Effector memory CD8-positive, alpha-beta T cell (primary cell): ENCODE measurements at places on chromosomes 16 and 17.

DNA sequence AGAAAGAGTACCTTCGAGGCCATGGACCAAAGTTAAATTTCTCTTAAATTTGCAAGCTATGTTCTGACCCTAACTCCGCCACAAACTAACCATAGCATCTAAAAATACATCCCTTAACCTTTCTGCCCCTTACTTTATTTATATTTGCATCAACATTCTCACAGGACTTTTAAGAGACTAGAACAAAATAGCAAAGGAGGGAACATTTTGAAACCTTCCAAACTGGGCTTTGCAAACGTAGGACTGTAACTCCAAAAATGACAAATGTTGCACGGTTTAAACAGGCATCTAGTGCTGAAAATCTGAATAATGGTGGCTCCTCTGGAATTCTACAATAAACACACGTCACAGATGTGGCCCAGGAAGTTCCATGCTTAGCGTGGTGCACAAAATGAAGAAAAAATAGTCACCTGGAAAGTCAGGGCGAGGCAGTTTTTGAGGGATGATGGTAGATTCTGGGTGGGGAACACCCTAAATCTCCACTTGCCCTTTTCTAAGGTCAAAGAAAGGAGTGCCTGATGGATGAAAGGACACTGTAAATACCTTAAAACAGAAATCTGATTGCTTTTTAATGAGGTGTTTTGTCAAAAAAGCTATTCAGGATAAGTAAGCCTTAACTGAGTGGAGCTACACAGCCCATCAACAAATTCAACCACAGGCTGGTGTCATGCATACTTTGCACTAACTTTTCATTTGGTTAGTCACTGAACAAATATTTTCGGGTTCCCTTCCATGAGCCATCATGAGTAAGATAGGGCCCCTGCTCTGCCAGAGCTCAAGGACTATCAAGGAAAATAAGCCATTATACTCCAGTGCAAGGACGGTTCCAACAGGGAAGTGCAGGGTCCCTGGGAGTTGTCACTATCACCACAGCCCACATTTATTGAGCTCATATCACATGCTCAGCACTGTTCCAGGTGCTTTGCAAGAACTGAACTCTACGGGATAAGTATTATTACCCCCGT, 21.2 kb downstream of the ARHGAP17 start:
- no peak for DNase-seq

DNA sequence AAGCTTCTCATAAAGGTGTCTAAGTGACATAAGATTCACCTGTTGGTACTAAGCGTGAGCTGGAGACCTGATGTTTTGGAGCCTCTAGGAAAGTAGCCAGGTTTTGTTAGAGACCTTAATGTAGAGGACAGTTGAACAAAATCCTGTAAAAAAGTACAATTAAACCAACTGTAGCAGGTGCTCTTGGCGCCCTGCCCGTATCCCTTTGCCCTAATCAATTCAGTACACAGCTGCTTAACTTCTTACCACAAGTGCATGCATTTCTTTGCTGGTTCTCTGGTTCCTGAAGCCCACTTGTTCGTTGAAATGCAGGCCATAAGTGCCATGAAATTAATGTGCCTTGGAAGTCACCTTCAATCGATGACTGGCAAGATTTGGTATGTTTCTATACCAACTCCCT, 24.4 kb downstream of the GLP2R start:
- DNase-seq, result no peak

GRCh38 chr17:30840771-30841170, 9.0 kb downstream of the ATAD5 start:
- DNase-seq, result no peak

- DNase-seq, result peak; percentile 100
These were observed 4.2 kb upstream of the PER1 start for GRCh38 chr17:8156246-8156992.

DNA sequence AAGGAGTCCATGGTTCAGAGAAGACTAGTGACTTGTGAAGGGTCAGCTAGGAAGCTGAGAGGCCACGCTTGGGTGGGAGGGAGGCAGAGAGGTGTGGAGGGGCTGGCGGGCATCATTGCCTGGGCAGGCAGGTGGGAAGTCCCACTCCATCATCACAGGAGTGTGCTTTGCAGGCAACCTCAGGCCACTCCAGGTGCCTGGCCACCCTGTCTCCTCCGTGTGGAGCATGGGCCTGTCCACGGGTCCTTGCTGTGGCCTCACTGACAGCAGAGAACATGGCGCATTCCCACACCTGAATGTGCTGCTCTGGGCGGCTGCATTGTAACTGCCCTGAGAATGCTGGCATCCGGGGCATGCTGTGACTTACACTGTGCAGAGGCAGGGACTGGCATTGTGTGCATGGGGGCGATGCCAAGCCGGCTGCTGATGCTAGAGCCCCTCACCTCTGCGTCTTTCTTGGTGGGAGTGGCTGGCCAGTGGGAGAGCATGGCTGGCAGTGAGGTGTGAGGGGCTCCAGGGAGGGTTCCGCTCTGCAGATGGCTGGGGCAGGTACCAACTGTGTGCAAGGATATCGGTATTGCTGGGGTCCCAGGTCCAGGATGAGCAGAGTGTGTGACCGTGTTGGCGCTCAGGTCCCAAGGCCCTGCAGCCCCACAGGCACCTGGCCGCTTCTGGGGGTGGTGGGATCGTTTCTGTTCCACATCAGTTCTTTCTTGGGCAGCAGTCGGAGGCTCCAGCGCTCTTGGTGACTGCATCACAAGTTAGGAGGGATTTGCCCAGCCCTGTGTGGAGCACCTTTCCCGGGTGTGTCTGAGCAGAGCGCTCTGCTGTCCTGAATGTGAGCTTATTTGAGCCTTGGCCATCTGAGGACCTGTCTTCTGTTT, 94.8 kb downstream of the NPIPB11 start:
- DNase-seq, result no peak

GRCh38 chr17:7260651-7261378, 1.5 kb downstream of the CLDN7 start:
- no peak for DNase-seq

DNA sequence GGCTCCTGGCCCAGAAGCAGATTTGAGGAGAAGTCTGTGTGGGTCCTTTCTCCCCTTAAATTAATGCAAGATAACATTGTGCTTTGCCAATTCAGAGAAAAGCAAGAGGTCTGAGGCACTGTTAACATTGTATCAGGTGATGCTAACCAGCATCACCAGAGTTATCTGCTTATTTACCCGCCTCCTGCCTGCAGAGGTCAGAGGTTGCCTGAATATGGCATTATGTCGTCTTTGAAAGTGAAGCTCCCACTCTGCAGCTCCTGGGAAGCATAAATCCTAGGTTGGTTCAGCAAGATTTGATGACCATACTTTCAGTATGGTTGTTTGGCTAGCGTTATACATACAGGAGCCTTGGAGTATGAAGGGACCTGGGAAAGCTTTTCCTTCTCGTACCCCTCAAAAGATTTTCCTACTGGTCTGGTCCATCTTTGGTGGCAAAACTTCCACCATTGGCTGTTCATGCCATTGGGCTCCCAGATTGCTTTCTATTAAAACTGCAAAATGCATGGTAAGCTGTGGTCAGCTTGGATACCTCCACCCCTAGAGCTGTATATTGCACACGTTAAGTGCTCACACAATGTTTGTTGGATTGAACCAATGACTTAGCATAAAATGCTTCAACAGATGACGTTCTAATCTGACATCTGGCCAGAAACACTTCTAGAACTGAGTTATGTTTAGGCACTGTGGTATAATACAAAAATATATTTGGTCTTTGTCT, 24.1 kb downstream of the CHD9 start:
- no peak for DNase-seq

- no peak for DNase-seq
These were observed 878 bp upstream of the RNF157 start for GRCh38 chr17:76241204-76241538.

DNA sequence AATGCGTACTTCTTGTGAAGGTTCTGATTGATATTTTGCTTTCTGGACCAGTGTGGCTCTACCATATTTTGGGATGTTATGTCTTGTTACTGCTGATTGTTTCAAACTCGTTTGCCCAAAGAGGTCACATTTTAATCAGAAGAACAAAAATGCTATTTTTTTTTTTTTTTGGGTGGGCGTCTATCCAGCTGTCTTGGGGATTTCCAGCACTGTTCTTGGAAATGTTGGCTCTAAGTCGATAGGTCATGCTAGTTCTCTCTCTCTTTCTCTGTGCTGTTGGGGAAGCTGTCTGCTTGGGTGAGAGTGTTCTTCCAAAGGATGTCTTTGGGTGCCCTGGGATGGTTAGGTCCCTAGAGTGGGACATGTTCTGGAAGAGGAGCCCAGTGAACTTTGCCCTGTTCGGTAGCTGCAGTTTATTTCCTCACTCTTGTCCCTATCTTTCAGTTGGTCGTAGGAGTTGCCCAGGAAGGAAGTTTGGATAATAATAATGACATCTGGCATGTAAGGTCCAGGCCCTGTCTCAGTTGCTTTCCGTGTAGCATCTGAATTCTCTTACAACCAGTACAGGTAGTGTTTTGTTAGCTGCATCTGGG, 2.9 kb downstream of the IRF8 start:
- no peak for DNase-seq

DNA sequence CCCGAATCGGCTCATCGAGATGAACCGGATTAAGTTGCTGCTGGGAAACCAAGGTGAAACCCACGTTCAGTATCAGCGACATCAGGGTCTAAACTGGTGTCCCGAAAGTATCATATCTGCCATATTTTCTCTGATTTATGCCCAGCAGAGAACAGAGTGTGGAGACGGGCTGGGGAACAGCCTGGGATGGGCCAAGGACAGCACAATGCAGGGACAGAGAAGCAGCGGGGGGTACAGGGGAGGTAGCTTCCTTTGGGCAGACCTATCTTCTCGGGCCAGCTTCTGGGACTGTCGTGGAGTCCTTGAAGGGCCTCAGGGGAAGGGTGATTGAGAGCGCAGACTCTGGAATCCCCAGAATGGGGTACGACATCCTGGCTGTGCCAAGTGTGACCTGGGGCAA, 17.5 kb upstream of the MLKL start:
- no peak for DNase-seq

DNA sequence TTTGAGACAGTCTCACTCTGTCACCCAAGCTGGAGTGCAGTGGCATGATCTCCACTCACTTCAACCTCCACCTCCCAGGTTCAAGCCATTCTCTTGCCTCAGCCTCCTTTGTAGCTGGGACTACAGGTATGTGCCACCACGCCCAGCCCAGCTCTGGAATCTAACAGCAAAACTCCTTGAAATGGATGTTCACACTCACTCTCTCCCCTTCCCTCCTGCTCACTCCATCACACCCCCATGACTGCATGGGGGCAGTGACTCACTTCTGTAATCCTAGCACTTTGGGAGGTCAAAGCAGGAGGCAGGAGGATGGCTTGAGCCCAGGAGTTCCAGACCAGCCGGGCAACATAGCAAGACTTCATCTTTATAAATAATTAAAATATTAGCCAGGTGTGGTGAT, 11.1 kb upstream of the TFAP4 start:
- no peak for DNase-seq

- no peak for DNase-seq
These were observed 11.5 kb upstream of the TMEM106A start for GRCh38 chr17:43200127-43200526.

DNA sequence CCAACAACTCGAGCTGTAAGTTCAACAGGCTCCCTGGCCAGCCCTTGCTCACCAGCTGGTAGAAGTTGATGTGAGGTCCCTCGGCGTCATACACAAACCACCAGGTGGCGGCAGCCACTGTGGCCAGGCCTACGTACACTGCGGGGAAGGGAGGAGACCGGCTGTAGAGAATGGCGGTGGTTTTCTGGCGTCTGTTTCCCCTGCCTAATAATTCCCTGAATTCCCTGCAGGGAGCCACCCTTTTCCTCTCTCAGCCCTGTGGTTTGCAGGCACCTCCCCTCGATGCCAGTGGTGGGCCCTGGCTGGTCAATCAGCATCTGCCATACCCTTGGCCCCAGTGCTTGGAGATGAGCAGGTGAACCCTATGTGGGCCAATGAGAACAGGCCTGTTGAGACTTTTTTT, 18.9 kb upstream of the P2RX1 start:
- DNase-seq, result no peak

DNA sequence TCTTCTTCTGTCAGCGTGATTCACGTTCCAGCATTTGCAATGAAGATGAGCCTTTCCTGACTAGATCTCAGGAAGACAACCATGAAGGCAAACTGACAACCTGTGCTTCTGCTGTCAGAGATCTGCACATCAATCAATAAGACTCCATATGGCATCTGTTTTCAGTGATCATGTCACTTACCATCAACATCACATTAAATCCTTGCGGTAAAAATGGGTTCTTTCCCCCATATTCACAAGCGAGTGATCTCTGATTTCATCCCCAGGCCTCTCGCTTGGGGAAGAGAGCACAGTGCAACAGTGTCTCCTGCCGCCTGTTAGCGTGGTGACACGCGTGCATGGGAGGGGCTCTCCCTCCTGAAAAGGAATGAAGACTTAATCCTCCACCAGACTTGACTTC, 11.1 kb downstream of the NACA2 start:
- no peak for DNase-seq

DNA sequence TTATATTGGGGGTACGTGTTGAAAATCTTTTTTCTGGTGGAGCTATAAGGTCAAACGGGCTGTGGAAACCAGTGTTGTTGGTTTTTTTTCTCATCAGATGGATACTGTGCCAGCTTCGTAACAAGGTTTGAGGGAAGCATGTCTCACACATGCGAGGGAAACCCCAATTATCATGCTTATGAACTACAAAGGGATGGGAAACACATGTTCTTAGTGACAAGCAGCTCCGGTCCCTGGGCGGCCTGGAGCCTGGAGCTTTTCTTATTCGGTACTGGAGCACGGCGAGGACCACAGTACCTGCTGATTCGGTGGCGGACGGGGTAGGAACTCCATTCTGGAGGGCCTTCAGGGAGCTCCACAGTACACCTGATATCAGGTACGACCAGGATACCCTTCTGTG, 12.5 kb downstream of the SLC43A2 start:
- DNase-seq, result no peak

DNA sequence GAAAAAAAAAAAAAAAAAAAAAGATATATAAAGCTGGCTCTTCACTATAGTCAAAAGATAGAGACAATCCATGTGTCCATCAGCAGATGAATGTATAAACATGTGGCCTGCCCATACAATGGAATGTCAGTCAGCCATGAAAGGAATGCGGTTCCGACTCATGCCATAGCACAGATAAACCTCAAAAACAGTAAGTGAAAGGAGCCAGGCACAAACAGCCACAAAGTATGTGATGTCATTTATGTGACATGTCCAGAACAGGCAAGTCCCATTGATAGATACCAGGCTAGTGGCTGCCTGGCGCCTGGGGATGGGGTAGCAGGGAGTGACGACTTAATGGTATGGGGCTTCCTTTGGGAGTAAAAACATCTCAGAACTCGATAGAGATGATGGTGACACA, 155.7 kb downstream of the CMIP start:
- DNase-seq, result no peak

GRCh38 chr17:45782889-45783592, 1.1 kb upstream of the CRHR1 start:
- no peak for DNase-seq

GRCh38 chr17:7717756-7718350, 309 bp downstream of the DNAH2 start:
- DNase-seq, result no peak

GRCh38 chr16:3712861-3713372, 4.4 kb downstream of the TRAP1 start:
- no peak for DNase-seq

GRCh38 chr17:58513267-58513964, 1.0 kb downstream of the MTMR4 start:
- no peak for DNase-seq
